Cardiac ventricle fibroblast (primary cell): ENCODE measurements at places on chromosomes 4 and X. TPM values are rescaled to one million over a fixed set of nuclear protein-coding genes. Genes with fewer than 3 reads are reported as not detected.

MPP1 gene
- 23.8 and 26.8 TPM in 2 replicates for total RNA-seq

CBR4 gene
- 8.6 and 13.8 TPM in 2 replicates for total RNA-seq

FGA gene
- total RNA-seq, result not detected in 2 replicates

GRPR gene
- total RNA-seq, result not detected in 2 replicates

HPSE gene
- 4.1 and 4.5 TPM in 2 replicates for total RNA-seq

SPATA18 gene
- 11.0 and 16.4 TPM in 2 replicates for total RNA-seq

RPL36A gene
- total RNA-seq, result 2,177 and 2,530 TPM in 2 replicates

SPANXN4 gene
- not detected in 2 replicates for total RNA-seq

VCX2 gene
- total RNA-seq, result not detected in 2 replicates

HERC5 gene
- total RNA-seq, result 0.25 and 1.2 TPM in 2 replicates

SSX4 gene
- total RNA-seq, result not detected in 2 replicates
